Germinal center (tissue), 1 donor: ENCODE measurements at places on chromosomes 16 and 17.

DNA sequence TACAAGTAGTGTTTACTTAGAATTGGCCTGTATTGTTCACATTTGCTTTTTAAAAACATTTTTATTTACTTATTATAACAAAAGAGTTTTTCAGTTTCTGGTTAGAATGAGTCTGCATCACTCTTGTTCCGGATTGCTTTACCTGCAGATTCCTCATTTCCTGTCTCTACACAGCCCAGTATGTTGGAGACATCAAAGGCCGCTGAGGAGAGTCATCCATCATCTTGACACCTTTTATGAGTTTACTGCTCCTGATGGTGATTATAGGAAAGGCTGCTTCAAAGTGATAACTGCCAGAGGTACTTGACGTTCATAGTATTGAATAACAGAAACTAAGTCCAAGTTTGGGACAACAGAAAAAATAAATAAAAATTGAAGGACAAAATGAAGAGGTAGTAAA is 490.5 kb upstream of the CA10 start:
- no peak for DNase-seq

GRCh38 chr17:28306954-28307401 is 12.0 kb upstream of the TMEM97 start:
- no peak for DNase-seq

DNA sequence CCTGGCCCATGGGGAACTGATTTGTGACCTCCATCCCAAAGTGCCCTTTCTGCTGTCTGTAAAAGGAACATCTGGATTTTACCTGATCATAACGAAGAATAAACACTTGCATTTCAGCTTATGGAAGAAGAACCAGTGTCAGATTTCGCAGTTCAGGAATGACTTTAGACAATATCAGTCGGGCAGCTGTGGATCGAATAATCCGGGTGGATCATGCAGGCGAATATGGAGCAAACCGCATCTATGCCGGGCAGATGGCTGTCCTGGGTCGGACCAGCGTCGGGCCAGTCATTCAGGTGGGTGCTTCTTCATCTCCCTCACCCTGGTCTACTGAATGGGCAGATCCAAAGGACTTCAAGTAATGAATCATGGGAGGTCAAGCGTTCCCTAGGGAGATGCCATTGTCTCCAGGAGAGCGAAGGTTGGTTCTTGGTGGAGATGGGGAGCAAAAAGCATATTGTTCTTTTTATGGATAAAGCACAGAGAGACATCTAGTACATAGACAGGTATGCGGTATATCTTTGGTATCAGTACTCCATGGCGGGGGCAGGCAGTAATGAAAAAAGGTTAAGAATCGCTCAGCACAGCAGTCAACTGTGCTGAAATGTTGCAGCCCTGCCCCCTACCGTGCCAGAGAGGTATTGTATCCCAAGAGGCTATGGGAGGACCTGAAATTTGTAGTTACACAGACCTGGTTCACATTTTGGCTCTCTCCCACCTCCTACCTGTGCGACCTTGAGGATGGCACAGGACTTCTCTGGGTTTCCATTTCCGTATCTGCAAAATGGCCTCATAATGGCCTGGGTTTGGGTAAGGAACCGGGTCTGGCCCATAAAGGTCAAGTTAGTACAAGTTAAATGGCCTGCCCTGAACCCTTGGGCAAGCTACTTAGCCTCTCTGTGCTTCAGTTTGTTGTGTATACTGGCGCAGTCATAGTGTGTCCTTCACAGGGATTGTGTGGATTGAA is 4.7 kb downstream of the COQ7 start:
- peak; percentile 40 for DNase-seq

DNA sequence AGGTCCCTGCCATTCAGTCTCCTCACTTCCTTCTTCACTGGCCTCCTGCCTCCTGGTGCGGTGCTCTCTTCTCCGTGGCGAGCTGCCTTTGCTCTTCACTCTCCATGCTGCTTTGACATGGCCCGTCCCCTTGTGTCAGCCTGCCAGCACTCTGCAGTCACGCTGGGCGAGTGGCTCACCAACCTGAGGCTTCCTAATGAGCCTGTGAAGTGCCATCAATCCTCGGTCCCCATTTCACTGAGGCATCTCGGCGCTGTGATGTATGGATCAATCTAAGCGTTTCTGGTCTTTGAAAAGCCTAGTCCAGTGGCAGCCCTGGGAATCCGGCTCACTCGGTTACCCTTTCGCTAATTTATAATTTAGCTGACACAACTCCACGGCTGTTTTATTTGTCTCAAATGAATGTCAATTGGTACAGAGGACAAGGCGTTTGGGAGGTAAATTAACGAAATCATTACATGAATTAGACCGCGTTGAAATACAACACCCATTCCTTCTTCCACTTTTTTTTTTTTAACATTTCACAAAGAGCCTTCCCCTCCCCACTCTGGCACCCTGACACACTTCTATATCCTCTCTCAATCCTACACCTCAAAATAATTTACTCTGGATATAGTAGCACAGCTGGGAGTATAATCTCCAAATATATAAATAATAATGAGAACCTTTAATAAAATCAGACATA is 610.7 kb downstream of the TMEM114 start:
- no peak for DNase-seq

- DNase-seq, result peak; percentile 52
Measured at GRCh38 chr17:43917348-43918025, 10.2 kb upstream of the MPP2 start.

GRCh38 chr17:6040504-6040903 is 29.7 kb upstream of the WSCD1 start:
- no peak for DNase-seq

DNA sequence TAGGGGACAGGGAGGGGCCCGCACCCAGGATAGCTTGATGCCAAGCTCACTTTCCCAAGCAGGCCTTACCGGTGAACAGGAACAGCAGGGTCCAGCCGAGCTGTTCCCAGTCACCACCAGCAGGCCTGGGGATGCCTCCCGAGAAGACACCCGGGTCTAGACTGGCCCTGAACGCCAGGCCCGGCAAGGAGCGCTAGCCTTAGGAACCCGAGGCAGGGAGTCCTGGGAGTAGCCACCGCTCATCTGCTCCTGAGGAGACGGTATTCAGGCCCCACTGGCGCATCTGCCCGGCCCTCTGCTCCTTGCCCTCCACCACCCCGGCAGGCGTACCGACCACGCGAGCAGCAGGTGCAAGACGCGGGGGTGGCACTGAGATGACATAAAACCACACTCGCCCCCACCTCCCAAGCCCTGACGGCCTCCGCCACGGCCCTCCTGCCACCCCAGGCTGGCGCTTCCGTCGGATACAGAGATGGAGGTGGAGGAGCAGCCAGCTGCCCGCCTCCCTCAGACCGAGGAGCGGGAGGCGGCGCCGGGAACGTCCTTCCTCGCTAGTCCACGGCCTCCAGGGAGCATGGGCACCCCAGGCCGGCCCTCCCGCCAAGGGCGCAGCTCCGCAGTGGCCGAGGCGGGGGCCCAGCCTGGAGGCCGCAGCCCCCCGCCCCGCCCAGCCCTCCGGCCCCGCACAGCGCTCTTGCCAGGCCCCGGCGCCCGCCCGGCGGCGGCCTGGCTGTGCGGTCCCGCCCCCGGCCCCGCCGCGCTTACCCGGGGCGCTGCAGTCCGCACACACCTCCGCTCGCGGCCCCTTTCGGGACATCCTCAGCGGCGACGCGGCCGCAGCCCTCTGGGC is 661 bp downstream of the GIT1 start:
- DNase-seq, result peak; percentile 42

DNA sequence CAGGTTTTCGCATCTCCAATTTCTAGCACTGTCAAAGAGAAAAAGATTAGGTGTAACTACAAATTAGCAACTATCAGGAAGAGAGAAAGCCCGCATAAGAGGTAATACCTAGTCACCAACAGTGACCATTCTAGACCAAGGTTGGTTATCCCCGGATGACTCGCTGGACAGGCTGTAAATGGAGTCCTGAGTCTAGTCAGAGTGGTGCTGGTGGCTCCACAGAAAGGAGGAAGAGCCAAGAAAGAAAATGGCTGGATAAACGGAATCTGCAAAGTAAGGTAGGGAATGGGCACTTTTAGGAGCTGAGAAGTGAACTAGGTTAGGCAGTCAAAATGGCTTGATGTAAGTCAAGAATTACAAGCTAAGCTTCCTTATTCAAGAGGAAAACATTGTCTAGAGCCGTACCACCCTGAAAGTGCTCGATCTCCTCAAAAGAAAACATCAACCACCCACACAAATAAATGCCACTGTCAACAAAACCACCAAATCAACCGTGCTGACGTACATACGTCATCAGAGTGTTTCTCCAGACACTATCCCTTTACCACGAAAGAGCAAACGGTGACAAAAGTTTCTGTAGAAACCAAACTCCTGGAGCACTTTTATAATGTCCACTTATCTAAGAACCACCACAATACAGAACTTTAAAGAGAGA is 2.2 kb downstream of the GSPT1 start:
- DNase-seq, result no peak

GRCh38 chr16:10522966-10523365 is 57.4 kb downstream of the EMP2 start:
- no peak for DNase-seq

GRCh38 chr16:74521691-74522090 is 85.2 kb downstream of the GLG1 start:
- DNase-seq, result no peak

- DNase-seq, result no peak
Measured at GRCh38 chr16:89922477-89922883, 662 bp upstream of the TUBB3 start.

- DNase-seq, result no peak
Measured at GRCh38 chr17:50420419-50421112, 5.5 kb upstream of the ACSF2 start.

GRCh38 chr16:27978876-27979275 is 84.6 kb downstream of the GSG1L start:
- no peak for DNase-seq

DNA sequence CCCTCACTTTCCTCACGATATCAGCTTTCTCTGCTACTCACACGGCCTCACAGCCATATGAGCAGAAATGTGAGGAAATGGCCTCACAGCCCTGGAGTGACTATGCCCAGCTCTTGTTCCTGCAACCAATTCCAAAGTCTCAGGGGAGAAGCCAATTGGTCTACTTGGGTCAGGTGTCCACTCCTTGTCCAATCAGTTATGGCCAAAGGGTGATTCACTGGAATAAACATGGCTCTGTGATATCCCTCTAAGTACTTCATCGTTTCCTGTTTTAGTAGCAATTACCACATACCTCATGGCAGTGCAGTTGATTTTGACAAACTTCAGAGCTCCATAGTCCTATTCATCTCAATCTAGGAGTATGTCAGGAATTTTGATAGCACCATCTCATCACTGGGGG is 195.4 kb downstream of the KATNIP start:
- no peak for DNase-seq

DNA sequence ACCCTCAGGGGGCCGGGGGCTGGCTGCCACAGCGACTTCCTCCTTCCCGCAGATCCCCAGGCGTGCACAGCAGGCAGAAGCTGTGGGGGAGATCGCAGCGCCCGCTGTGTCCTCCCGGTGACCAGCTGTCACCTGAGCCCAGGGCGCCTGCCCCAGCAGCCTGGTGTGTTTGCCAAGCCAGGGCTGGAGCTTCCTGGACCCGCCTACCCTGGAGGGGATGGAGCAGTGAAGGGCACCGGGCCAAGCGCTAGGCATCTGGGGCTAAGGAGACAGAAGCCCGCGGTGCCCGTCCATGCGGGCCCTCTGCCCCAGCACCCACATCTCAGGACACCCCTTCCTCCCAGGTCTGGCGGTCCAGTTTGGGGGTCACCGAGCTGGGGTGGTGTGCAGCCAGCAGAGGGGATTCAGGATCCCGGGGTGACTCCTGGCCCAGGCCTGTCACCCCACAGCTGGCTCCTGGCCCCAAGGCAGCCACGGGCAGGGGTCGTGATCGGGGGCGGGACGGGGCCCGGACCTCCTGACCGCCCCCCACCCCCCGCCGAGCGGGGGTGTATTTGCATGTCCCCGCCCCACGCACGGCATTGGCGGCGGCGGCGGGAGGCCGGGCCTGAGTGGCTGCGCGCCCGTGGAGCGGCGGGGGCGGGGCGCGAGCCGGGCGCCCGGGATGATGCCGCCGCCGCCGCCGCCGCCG is at the start of gene RAB26:
TSS of gene RAB26 (plus strand) at position 645 of the 691 bp plus-strand sequence. CDS start 159 bp downstream, outside the sequence.
- peak; percentile 66 for DNase-seq

DNA sequence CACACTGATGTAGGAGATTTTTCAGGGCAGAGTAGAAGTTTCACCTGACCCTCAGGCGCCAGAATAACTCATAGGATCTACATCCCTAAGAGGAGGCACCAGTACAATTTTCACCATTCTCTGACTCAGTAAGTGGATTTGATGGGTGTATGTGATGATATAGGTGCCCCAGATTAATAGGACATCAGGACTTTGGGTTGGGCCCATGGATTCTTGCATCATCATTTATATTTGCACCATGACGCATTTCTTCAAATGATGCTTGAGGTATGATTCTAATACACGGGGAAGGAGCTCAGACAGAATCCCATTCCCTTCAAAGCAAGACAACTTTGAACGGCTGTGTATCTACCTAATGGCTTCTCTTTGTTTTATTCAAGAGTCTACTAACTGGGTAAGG is 173.2 kb downstream of the TMEM114 start:
- no peak for DNase-seq

DNA sequence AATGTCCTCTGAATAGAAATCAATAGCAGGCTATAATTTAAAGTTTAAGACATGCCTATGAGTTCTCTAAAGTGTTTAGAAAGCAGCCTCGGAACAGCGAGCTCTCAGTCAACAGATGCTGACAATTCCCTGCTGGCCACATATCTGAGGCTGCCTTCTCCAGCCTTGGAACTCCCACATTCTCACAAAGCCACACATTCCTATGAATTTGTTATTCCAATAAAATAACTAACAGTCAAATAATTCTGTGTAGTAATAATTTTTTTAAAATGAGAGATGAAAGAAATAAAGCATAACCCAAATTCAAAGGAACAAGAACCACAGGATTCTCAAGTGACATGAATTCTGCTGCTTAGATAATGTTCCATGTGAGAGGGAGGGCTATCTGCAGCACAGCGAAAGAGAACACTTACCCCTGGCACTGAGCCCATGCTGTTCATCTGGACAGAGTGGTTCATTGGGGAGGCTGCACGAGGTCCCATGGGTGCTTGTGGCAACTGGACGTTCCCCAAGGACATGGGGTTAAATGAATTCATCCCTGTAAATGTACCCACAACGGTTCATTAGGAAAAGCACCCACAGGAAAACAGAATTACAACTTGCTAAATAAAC is 56.9 kb upstream of the TRAP1 start:
- DNase-seq, result no peak

DNA sequence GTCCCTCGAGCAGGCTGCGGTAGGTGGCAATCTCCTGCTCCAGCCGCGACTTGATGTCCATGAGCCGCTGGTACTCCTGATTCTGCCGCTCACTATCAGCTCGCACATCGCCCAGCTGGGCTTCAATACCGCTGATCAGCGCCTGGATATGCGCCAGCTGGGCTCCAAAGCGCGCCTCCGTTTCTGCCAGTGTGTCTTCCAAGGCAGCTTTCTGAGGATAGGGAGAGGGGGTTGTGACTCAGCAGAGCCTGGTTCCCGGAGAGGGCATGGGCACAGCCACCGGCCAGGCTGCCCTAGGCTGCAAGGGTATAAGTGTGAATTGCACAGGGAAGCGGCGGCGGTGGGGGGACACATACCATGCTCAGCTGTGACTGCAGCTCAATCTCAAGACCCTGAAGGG is 4.3 kb downstream of the KRT19 start:
- no peak for DNase-seq

- no peak for DNase-seq
Measured at GRCh38 chr17:77728474-77728795, 230.1 kb upstream of the TNRC6C start.
